ENCODE measurements at places on chromosomes 2 and 18.

GRCh38 chr18:23949863-23950262 lies 64.7 kb upstream of the TTC39C start:
- DNase-seq: no peak

- DNase-seq: no peak
Observed at GRCh38 chr2:234363011-234363487, 133.8 kb downstream of the ARL4C start.

GRCh38 chr18:47868744-47869143 lies 61.7 kb downstream of the SMAD2 start:
- DNase-seq: no peak

DNA sequence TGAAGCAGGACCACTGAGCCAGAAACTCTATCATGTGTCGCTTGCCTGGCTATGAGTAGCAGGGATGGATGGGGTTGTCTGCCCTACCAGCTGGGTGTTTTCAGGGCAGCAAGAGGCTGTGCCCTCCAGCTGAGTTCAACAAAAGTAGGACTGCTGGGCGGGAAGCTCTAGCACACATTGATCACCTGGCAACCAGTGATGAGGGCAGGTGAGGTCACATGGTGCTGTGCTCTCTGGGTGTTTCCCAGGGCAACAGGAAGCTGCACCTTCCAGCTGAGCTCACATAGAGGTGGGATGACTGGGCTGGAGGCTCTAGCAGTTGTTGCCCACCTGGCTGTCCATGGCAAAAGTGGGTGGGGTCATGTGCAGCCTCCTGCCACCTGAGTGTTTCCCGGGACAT lies 487.3 kb upstream of the VWC2L start:
- DNase-seq: no peak

DNA sequence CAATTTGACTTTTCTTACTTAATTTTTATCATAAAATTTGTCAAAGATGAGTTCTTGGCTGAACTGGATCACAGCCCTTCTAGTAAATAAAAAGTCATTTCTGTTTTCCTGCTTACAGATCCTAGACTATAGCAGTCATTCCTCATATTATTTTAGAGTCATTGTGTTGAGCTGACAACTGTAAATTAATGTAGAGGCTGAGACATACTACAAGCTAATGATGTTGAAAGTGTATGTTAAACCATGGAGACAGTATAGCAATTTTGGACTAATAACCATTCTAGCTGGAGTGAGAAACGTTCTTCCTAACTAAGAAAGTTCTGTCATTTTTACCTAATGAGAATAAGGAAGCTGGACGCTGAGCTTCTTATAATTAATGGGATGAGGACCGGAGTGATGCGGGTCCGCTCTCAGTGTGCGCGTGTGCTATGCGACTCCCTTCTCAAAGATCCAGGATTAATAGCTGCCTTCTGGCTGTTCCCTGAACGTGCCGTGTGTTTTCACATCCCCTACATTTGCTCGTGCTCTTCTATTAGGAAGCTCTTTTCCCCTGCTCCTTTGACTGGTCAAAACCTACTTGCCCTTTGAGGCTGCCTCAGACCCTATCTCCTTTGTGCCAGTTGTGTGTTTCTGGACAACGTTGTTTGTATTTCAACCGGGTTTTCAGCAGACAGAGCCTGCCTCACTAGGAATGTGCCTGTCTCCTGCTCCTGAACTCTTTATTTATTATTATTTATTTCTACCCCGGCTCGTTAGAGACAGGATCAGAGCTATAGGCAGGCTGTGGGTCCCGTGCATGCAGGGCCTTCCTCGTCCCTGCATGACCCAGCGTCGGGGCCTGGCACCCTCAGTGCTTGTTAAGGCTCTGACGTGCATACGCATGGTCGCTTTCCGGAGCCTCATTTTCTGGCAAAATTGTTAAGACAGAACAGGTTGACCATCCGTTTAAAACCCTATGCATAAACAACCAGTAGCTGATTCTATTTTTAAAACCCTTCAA lies 182.6 kb downstream of the DCDC2C start:
- peak; percentile 42 for DNase-seq

GRCh38 chr2:38523728-38524437 lies 78.8 kb downstream of the HNRNPLL start:
- peak; percentile 45 for DNase-seq

GRCh38 chr2:207321514-207321913 lies 155.8 kb upstream of the KLF7 start:
- DNase-seq: no peak

- DNase-seq: no peak
Observed at GRCh38 chr2:197229509-197230443, 80.8 kb downstream of the ANKRD44 start.

- DNase-seq: peak; percentile 66
Observed at GRCh38 chr2:181466661-181467576, 9.7 kb downstream of the ITGA4 start.

DNA sequence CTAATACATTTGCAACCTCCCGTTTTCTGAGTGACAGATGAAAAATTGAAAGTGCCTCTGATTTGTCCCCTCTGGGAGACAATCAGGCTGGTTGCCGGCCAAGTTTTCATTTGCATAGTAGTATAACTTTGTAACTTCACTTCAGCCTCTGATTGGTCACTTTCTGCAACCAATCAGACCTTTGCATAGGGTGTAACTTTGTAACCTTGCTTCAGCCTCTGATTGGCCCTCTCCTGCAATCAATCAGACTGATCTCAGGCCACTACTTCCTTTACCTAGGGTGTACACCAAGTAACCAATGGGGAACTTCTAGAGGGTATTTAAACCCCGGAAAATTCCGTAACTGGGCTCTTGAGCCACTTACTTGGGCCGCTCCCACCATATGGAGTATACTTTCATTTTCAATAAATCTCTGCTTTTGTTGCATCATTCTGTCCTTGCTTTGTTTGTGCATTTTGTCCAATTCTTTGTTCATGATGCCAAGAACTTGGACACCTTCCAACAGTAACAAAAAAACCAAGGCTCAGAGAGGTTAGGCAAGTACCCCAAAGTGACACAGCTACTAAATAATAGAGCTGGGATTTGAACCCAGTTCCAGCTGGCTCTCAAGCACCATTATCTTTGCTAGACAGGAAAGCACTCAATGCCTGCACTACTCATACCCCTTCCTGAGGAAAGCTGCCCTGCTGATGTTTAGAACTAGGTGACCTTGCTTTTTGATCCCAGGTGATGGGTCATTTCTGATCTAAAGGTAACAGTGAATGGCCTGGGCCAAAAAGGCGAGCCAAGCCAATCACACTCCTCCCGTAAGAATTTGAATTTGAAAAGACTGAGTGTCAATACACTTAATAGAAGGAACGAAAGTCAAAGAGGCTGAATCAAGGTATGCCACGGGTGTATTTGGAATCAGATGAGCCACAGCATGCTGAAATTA lies 10.9 kb upstream of the MYOM1 start:
- no peak for DNase-seq

DNA sequence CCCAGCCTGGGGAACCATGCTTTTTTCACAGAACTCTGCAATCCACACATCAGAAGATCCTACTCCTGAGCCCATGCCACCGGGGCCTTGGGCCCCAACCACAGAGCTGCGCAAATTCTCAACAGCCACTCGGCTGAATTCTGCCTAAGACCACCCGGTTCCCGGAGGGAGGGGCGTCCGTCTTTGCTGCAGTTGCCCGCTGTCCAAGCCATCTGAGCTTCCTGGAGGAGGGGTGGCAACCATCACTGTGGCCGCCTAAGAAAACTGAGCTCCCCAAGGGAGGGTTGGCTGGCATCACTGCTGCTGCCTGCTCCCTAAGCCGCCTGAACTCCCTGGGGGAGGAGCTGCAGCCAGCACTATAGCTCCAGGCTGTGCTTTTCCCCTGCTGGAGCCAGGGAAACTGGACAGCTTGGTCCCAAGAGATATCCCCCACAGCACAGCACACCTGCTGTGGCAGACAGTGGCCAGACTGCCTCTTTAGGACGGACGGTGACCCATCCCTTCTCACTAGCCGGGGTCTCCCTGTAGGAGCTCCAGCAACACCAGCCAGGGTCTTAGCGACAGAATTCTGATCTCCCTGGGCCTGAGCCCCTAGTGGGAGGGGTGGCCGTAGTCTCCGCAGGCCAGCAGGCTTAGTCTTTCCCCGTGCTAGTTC lies 1411.6 kb upstream of the CDH2 start:
- no peak for DNase-seq

DNA sequence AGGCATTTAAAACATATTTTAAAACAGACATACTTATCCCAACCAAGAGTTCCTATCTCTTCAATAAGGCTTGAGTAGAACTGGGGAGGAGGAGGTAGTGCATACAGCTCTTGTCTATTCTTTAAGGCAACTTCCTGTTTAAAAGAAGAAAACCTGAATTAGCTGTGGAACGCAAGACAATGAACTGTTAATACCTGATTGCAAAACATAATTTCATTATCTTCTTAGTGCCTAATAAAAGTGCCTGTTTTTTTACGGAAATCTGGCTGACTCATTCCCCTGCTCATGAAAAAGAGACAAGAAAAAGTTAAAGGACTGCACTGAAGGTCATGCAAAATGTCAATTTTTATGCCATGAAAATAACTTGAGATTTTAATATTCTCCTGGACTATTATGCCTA lies 19.2 kb downstream of the FANCL start:
- no peak for DNase-seq

DNA sequence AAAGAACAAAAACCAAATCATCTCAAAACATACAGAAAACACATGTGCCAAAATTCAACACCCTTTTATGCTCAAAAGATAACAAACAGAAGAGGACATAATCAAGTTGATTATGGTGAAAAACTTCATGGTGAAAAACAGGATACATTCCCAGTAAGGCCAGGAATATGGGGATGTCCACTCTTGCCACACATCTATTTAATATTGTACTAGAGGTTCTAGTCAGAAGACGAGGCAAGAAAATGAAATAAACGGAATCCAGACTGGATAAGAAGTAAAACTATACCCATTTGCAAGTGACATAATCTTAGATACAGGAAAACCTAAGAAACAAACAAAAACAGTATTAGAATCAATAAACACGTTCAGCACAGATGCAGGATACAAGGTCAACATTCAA lies 40.8 kb downstream of the MAP3K2 start:
- DNase-seq: no peak
